Activated T-helper 1 cell treated with anti-CD3 and anti-CD28 coated beads, Interleukin-12 subunit alpha, Interleukin-12 subunit beta, Interleukin-2, Interleukin-4 antibody, amounts not matched to agents 30 ng/mL and 10 ng/mL and 1 ng/mL, durations not matched to agents 14 hours and 24 hours and 36 hours (primary cell): ENCODE measurements at places on chromosomes 16 and 17.

DNA sequence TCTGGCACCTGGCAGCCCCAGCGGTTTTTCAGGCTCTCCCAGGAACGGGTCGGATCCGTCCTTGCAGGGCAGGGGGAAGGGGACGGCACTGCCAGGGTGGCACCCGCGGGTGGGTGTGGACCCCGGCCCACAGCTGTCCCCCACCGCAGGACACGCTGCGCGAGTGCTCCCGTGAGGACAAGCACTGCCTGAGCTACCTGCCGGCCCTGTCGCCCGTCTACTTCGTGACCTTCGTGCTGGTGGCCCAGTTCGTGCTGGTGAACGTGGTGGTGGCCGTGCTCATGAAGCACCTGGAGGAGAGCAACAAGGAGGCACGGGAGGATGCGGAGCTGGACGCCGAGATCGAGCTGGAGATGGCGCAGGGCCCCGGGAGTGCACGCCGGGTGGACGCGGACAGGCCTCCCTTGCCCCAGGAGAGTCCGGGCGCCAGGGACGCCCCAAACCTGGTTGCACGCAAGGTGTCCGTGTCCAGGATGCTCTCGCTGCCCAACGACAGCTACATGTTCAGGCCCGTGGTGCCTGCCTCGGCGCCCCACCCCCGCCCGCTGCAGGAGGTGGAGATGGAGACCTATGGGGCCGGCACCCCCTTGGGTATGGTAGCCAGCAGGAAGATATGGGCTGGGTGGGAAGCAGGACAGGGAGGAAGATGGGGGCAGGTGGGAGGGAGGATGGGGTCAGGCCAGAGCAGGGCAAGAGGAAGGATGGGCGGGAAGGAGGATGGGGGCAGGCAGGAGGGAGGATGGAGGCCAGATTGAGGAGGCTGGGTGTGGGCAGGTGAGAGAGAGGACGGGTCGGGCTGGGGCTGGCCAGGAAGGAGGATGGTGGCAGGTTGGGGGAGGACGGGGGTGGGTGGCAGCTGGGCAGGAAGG, 6.8 kb downstream of the TPSG1 start:
- DNase-seq, result no peak

DNA sequence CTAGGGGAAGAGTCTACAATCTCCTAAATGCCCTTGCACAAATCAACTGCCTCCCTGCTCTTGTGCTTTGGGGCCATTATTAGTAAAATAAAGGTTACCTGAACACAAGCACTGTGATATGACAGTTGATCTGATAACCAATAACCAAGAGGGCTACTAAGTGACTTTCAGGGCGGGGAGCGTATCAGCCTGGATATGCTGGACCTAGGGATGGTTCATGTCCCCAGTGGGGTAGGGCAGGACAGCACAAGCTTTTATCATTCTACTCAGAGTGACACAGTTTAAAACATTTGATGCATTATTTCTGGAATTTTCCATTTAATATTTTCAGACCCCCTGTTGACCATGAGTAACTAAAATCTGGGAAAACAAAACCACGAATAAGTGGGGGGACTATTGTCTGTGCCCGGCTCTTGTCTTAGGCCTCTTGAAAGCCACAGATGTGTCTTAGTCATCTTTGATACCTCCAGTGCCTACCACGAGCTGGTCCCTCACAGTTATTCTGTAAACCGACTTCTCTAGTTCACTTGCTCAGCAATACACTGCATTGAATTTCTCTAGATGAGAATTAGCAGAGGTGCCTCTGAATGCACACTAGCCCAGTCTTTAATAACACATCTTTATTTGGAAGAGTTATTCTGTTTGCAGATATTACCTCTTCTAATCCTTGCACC, 94.6 kb upstream of the DHX40 start:
- no peak for DNase-seq

GRCh38 chr17:33756021-33756420, 462.9 kb upstream of the ASIC2 start:
- no peak for DNase-seq

- no peak for DNase-seq
Observed at GRCh38 chr17:37802712-37803416, 58.0 kb upstream of the HNF1B start.

DNA sequence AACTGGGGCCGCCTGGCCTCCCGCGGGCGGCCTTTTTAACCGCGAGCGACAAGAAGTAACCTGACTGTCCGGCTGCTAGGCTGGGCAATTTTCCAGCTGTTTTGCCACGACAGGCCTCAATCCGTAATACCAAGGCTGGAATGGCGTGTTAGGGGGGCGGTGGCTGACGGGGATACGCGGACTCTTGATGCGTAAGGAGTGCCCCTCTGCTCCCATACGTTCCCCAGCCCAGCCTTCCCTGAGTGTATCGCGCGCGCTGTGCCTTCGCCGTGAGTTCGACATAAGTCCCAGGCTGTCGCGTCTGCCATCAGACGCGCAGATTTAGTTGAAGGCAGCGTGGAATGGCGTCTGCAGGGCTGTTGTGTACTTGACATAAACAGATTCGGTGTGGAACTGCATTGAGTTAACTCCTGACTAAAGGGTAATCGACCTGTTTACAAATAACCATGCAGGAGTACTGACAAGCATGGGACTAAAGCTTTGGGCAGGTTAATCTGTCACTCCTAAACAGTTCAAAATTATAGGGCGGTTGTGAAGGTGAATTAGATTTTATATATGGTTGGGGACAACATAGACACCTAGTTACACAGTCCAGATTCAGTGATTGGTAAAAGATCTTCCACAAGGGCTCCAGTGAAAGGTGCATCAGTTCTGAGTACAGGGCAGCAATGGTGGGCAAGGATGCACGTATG, 16.6 kb upstream of the ERN1 start:
- DNase-seq, result no peak

GRCh38 chr16:56684256-56684925, 2.1 kb downstream of the MT1X start:
- DNase-seq, result no peak

GRCh38 chr17:15952916-15953790, 8.2 kb downstream of the ADORA2B start:
- DNase-seq, result no peak

DNA sequence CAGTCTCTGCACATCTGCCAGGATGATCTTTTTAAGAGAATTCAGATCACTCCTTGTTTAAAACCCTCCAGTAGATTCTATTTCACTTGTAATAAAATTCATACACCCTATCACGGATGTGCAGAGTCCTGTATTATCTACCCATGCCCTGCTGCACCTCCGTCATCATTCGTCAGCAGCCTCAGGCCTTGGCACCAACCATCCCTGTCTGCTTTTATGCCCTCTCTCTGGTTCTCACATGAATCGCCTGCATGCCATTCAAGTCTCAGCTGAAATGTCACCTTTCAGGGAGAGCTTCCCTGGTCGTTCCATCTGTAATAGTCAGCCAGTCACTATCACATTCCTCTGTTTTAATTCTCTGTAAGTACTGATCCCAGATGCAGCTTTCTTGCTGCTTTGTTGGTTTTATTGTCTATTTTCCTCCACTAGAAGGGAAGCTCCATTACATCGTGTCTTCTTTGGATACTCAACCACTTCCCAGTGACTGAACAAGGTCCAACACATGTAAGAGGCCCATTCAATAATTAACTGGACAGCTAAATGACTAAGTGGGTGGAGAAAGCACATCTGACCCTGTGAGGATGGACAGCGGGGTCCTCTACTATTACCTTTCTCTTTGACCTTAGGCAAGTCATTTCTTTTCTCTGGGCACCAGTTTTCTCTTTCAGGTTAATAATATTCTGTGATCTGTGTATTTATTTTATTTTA, 81.2 kb upstream of the GOT2 start:
- no peak for DNase-seq

DNA sequence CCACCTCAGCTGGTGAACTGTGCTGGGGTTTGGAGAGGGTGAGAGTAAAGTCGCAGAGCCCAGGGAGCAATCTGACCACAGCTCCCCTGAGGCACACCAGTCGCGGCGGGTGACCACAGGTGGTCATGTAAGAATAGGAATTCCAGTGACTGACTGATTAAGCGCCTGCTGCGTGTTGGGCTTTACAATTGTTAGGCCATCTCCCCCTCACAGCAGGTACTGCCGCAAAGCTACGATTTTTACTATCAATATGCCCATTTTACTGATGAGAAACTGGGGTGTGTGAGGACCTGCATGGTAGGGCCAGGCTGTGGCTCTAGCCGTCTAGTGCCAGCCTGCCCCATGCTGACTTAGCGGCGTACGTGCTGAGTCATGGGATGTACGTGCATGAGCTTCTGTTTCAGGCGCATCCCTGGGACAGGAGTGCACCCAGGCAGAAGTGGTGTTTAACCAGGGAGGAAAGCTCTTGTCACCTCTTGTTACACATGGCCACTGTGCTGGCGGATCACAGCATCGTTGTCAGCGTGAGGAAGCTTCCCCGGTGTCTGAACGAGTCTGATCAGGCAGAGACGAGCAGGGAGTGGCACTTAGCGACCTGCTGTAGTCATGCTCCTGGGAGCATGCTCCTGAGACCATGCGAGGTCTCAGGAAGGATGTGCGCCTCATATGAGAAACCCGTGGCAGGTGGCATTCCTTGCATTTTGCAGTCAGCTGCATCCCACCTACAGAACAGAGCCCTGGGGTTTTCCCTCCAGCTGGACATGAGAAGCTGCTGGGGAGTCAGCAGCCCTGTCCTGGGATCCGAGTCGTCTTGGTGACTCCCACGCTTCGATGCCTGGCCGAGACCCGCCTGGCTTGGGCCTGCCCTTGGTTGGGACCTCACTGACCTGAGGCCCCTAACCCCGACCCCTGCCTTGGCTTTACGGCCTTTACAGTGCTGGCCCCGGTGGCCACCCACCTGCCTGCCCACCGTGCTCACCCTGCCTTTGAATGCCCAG, 163.7 kb upstream of the CHMP6 start:
- DNase-seq, result no peak

DNA sequence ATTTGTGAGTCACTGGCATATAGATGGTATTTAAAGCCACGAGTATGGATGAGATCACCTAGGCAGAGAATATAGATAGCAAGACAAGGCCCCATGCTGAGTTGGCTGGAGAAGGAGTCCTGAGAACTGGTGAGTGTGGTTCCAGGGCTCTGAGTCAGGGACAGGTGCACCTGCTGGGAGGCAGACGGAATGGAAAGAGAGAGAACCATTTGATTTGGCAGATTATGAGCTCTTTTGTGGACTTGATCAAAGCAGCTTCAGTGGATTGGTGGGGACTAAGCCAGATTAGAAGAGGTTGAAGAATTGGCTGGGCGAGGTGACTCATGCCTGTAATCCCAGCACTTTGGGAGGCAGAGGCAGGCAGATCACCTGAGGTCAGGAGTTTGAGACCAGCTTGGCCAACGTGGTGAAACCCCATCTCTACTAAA, 4.3 kb upstream of the C16orf92 start:
- DNase-seq, result no peak

DNA sequence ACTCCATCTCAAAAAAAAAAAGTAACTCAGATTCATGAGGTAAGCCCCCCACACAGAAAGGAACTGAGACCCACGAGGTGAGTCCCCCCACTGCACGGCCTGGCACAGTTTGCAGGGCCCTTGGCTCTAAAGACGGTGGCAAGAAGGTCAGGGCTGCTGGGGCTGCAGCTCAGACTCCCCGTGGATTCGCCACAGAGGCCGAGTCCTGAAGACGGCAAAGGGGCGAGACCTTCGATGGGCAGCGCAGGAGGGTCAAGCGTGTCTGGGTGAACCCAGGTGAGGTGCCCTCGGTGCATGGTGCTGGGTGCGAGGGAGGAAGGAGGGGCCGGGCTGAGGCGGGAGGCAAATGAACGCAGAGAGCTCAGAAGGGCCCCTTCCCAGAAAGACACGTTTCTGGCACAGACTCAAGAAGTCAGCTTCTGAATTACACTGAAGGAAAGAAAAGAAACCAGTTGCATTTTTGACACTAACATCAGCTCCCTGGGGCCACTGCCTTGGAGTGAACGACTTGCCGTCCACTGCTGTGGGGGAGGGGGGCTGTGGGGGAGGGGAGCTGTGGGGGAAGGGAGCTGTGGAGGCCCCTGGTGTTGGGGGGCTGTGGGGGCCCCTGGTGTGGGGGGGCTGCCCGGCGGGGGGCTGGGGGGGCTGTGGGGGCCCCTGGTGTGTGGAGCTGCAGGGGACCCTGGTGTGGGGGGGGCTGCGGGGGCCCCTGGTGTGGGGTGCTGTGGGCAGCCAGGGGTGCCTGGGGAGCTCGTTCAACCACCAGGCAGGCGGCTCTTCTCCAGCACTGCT, 69.8 kb upstream of the METRNL start:
- DNase-seq, result no peak

DNA sequence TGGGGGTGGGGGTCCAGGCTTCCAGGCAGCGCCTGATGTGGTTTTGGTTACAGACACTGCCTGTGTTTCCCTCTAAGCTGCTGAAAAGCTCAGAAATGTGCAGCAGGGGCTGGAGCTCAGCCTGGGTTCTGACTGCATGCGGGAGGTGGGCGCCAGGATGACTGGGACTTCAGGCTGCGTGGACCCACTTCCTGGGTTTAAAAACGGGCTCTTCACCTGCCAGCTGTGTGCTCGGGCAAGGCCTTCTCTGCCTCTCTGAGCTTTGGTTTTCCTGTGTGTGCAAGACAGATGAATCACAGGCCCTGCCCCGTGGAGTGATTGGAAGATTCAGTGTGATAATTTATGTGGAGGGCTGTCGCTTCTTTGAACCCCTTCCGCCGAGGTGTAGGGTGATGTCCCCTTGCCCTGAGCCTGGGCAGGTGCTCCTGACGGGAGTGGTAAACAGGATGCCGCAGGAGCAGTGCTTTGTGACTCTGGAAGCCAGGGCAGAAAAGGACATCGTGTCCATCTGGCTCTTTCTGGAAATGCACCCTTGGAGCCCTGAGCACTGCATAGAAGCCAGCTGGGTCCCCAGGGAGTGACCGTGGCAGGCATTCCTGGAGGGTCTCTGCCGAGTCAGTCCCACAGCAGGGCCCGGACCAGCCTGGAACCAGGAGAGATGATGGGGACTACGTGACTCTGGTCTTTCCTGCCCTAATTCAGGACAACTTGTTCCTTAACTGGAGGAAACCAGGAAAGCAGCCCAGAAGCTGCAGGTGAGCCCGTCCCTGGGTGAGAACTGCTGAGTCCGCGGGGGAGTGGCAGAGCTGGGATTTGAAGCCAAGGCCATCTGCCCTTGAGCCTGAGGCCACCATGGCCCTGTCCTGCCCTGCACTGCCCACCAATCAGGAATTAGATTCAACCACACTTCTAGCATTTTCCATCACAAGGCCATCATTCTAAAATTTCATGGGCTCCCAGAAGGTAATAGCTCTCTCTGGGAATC, 28.5 kb upstream of the SLC7A5 start:
- peak; percentile 61 for DNase-seq
